Hippocampal formation (tissue), 2 donors: ENCODE measurements at places on chromosomes 1 and 21.

- DNase-seq = no peak
Measured at GRCh38 chr1:167447521-167448136, 70.7 kb downstream of the CD247 start.

GRCh38 chr1:209823143-209824041 is 4.4 kb upstream of the UTP25 start:
- DNase-seq = peak; percentile 62

GRCh38 chr1:40774266-40774998 is 9.2 kb upstream of the KCNQ4 start:
- DNase-seq = no peak

DNA sequence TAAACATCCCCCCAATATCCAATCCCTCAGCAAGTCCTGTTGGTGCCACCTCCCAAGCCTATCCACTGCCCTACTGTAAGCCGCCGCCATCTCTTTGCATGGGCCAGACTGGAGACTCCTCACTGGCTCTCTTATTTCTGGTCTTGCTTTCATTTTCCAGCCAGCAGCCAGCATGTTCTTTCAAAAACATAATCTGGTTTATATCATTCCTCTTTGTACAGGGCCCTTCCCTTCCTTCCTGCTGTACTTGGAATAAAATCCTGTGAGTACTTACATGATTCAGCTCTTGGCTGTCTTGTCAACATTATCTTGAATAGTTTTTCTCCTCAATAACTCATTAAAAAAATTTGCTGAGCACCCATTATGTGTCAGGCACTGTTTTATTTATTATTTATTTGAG is 28.2 kb downstream of the TLR5 start:
- DNase-seq = no peak

DNA sequence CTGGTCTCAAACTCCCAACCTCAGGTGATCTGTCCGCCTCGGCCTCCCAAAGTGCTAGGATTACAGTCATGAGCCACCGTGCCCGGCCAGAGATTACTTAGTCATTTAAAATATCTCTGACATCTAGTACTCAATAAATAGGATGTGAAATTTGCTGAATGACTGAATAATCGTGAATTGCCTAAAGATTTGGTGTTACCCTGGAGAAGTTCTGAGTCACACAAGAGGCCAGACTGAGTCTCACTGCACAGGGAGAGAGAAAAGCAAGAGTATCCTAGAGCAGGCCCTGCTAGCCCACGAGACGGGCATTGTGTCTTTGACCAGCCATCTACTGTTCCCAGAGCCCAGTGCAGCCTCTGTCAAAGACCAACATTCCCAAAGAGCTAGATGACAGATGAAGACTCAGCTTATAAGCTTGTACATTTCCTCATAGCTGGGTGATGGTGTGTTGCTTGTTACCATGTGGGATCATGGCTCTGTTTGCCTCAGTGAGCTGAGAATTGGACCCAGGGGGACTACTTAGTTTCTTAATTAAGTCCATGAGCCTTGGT is 5.6 kb upstream of the EIF4G3 start:
- no peak for DNase-seq

GRCh38 chr1:76955652-76956051 is 88.4 kb downstream of the ST6GALNAC5 start:
- no peak for DNase-seq

DNA sequence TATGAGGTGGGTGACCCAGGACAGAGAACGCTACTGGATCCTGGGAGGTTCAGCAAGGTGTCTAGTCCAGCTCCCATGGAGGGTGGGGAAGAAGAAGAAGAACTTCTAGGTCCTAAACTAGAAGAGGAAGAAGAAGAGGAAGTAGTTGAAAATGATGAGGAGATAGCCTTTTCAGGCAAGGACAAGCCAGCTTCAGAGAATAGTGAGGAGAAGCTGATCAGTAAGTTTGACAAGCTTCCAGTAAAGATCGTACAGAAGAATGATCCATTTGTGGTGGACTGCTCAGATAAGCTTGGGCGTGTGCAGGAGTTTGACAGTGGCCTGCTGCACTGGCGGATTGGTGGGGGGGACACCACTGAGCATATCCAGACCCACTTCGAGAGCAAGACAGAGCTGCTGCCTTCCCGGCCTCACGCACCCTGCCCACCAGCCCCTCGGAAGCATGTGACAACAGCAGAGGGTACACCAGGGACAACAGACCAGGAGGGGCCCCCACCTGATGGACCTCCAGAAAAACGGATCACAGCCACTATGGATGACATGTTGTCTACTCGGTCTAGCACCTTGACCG is 8.6 kb upstream of the PIGV start:
- DNase-seq = no peak

DNA sequence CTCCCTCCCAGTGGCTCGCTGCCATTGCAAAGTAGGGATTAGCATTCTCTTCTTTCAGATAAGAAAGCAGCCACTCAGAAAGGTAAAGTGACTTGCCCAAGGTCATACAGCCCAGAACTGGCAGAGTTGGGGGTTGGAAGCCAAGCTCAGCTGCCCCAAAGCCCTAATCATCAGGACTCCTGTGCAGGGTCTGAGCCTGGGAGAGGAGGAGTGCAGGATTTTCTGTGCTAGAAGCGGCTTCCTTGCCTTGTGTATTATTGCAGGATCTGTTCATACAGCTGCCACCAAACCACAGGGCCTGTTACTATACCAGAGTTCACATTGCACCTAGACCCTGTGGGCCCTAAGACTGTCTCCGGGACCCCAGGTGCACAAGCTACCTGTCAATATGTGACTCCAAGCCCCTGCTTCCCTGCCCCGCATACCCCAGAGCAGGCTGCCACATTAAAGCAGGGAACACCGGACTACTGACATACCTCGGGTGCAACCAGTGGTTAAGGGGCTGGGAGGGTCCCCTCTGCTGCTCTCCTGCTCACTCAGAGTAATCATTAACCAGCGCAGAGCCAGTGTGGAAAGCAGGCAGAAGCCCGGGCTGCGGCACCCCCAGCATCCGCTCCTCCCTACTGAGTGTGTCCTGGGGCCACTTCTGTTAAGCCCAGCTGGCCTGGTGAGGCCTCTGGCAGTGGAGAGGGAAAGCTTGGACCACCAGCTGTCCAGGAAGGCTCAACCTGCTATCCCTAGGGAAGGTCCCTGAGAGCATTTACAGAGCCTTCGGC is 15.8 kb downstream of the HSPG2 start:
- no peak for DNase-seq

- DNase-seq = no peak
Measured at GRCh38 chr1:218869276-218869675, 304.4 kb upstream of the LYPLAL1 start.

- DNase-seq = peak; percentile 41
Measured at GRCh38 chr1:20151906-20152598, 12.9 kb downstream of the PLA2G2F start.

DNA sequence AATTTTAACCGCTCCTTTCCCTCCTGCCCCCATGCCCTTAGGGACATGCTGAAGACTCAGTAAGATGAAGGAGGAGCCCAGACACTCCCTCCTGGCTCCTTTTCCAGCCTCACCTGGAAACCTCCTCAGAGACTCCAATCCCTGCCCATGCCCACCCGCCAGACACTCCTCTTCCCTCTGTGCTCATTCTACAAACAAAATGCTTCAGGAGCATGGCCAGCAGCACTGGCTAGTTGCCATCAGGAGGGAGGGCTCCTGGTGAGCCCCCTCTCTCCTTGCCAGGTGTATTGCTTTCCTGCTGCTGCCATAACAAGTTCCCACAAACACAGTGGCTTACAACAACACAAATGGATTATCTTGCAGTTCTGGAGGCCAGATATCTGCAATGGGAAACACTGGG is 126.1 kb downstream of the PSMG1 start:
- DNase-seq = no peak

DNA sequence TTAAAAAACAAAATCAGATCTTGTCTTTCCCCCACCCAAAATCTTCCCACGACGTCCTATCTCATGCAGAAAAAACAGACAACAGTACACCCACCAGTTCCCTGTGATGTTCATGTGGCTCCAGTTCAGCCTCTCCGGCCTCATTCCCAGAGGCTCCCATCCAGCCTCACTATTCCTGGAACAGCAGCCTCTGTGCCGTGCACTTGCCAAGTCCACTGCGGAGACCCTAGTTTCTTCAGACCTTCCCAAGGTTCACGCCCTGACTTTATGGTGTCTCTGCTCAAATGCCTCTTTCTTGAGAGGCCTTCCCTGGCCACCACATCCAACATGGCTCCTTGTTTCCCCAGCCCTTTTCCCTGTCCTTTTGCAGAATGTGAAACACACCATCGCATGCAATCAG is 106.3 kb upstream of the BACE2 start:
- no peak for DNase-seq

DNA sequence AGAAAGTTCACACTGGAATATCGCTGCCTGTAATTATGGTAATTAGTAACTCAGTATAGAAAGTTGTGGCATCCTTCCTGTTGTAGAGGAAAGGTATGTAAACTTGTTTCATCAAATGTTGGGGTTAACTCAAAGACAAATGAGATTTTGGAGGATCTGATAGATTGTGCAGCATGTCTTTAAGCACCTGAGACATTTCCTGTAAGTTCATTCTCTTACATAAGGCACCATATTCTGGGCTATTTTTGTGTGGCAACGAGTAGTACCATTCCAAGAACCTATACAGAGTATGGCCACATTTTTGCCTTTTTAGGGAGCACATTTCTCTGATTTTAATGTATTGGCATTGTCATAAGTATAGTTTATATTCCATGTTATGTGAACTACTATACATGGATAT is 88.8 kb downstream of the CDC14A start:
- DNase-seq = no peak

GRCh38 chr21:41832596-41833496 is 46.3 kb downstream of the PRDM15 start:
- no peak for DNase-seq

- DNase-seq = no peak
Measured at GRCh38 chr1:84598418-84598817, 24.2 kb upstream of the CTBS start.

- DNase-seq = no peak
Measured at GRCh38 chr1:216627252-216627651, 96.0 kb downstream of the ESRRG start.

- no peak for DNase-seq
Measured at GRCh38 chr1:107740579-107740978, 224.4 kb downstream of the VAV3 start.

- DNase-seq = no peak
Measured at GRCh38 chr1:201683397-201683796, 144.5 kb downstream of the NAV1 start.

- DNase-seq = no peak
Measured at GRCh38 chr1:176531921-176532897, 69.2 kb downstream of the PAPPA2 start.

GRCh38 chr1:116906812-116907211 is 2.9 kb upstream of the PTGFRN start:
- DNase-seq = no peak

- no peak for DNase-seq
Measured at GRCh38 chr1:22250724-22251123, 107.8 kb upstream of the WNT4 start.

GRCh38 chr1:14440166-14440565 is 158.3 kb upstream of the KAZN start:
- no peak for DNase-seq

- DNase-seq = no peak
Measured at GRCh38 chr1:51651552-51651942, 34.7 kb downstream of the OSBPL9 start.

- DNase-seq = peak; percentile 75
Measured at GRCh38 chr1:32361674-32362473, 411 bp downstream of the FAM229A start.
